Esophagus squamous epithelium (tissue), 5 donors: ENCODE measurements at places on chromosomes 2 and 18.

GRCh38 chr2:191598296-191598695, 79.6 kb upstream of the NABP1 start:
- no peak for DNase-seq

DNA sequence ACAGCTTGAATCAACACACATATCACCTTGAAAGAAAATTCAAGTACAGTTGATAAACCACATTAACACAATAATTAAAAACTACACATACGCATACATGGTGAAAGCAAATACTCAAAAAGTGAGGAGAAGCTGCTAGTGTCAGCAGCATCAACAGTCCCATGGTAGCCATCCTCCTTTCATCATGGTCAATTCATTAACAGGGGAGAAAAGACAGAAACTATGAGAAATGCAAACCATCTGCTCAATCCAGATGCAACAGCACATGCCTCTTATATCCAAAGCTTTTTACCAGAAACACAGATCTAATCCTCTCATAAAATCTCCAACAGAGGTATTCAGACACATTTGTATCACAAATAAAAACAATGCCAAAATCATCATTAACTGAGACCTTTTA, 81.9 kb upstream of the CHRNA1 start:
- DNase-seq = no peak

- DNase-seq = no peak
These were observed 22.5 kb upstream of the ACVR1 start for GRCh38 chr2:157898591-157898996.

DNA sequence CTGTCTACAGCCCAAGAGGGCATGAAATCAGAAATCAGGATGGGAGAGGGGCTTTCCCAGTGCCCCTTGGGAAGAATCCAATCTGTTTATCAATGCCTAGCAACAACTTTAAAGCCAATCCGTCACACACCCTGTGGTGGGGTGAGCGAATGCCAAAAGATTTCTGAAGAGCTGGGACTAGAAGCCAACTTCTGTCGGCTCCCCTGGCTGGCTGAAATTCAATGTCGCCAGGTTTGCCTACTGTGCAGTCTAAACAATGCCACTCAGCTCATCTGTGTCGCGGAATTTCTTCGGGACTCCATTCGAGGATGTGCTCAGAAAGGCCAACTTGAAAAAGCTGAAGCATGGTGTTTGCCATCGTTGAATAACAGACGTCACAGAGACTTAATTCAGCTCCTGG, 31.5 kb upstream of the NCKAP5 start:
- DNase-seq = no peak

DNA sequence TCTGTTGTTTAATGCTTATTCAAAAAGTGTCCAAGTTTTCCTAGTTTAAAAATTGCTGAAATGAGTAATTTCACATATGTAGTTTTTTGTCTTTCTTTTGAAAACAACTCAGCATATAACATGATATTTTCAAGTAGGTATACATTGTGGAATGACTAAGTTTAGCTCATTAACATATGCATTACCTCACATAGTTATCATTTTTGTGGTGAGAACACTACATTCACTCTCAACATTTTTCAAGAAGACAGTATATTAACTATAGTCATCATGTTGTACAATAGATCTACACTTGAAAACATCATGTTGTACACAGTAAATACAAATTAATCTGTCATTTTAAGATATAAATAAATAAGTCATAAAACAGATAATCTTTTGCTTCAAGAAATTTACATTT, 340.0 kb downstream of the CCDC85A start:
- DNase-seq = no peak

DNA sequence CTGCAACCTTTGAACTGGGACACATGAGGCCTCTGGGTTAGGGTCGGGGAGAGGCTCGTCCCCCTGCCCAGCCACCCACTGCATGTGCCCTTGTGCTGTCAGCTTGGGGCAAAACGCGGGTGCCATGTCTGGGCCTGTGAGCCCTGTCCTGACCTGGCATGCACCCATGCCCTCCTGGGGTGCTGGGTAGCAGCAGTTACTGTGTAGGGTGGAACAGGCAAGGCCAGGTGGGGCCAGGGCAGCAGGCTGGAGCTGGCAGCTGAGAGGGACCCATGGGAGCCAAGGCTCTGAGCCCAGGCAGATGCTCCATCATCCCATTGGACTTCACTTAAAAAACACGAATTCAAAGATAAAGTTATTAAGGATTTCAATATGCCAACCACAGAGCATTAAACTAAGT, 133.8 kb upstream of the REV1 start:
- DNase-seq = no peak

DNA sequence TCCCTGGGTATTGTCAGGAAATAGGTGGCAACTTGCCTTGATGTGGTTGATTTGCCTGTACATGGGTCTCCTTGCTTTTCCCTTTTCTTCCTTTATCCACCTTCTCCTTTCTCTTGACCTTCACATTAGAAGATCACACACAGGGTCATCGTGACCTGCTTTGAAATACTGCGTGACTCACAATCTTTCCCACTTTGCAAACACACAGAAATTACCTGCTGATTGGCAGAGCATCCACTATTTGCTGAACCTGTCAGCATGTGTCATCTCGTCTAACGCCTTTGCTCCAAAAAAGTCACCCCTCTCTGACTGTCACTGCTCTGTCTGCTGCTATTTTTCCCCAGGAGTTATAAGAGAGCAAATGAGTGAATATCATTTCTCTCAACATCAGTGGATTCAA, 60.8 kb downstream of the MYO3B start:
- DNase-seq = no peak

GRCh38 chr2:68994864-68995263, 18.1 kb upstream of the ANTXR1 start:
- no peak for DNase-seq

DNA sequence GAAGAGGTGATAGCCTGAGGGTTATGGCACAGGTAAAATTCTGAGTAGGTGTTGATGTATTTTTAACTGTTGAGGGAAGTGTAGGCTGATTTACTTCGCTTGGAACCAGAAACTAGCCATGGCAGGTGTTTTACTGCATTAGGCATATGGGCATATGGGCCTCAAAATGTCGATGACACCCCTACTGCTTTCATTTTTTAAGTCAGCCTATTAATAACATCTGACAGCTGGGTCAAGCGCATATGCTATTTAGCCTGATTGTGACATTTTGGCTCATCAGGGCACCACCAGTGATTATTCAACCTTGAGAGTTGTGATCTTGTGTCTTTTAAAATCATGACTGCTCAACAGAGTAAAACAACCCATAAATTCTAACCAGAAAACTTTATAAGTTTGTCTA, 1396.9 kb upstream of the NXPH2 start:
- DNase-seq = no peak

DNA sequence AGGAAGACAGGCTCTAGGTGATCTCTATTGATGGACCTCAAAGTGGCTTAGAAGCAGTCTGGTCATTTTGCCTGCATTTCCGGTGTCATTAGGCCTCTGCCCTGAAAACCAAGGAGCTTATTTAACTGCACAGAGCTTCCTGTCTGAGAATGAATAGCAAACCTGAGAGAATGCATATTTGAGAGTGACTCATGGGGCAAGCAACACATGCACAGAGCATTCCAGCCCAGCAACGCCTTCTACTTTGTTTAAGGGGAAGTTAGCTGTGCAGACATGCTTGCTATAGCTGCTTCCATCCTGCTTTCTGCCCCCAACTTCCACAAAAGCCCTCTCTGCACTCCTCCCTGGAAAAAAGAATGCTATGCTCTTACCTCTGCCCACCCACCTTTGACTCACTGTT, 232.8 kb downstream of the GRB14 start:
- DNase-seq = no peak

- no peak for DNase-seq
These were observed 51.7 kb upstream of the ACVR2A start for GRCh38 chr2:147792966-147793617.

DNA sequence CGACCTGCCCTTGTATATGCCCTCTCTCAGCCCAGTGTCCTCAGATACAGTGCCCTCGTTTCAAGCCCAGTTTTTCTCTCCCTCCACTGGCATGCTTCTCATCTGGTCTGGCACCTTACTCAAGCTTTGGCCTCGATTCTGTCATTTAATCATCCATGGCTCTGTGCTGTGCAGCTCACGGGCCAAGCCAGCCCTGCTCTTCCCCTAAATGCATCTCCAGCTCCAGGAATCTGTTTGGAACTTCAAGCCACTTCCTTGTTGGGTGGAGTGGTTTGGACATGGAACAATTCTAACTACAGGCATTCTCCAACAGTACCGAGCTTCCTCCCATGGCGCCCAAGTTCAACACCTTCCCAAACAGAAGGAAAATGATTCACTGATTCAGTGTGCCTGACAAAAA, 76.7 kb upstream of the ZNF397 start:
- DNase-seq = no peak

DNA sequence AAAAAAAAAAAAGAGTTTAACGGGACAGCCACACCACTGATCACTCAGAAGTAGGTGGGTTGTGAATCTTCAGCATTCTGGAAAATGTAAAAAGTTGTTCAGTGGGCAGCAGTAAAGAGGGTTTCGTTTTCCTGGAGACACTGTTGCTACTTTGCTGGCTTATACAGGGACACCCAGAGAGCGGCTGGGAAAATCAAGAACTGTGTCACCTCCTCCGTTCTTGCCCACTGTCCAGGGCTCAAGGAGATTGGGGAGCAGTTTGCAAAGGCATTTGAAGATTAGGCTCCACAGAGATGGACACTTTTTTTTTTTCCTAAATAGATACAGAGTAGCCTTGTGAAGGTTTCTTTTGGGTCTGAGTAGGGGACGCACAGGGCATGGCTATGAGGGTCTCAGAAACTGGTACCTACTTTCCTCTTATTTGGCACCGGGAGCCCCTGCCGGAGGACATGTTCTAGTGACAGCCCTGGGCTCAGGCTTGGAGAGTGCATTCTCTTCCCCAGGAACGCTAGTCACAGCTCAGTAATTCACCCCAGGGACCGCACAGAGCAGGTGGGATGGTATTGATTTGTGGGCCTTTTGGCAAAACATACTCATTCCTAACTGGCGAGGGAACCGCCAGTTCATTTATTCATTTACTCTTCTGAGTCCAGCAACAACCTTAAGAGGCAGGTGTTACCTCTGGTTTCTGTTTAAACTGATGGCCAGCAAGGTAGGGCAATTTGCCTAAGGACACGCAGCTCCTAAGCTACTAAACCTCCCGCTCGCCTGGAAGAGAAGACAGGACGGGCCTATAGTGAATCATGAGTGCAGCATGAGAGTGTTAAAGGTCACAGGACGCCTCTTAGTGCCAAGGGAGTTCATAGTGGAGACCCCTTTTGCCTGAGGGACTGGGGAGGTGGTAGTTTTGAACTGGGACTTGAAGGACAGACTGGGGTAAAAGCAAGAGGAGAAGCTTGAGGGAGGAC, 53.1 kb downstream of the HPCAL1 start:
- DNase-seq = no peak

GRCh38 chr2:88959480-88960204, 268.2 kb downstream of the RPIA start:
- DNase-seq = no peak

- DNase-seq = no peak
These were observed 525.6 kb downstream of the MBD2 start for GRCh38 chr18:53698907-53699306.

GRCh38 chr2:170862286-170862902, 45.7 kb downstream of the GAD1 start:
- no peak for DNase-seq

DNA sequence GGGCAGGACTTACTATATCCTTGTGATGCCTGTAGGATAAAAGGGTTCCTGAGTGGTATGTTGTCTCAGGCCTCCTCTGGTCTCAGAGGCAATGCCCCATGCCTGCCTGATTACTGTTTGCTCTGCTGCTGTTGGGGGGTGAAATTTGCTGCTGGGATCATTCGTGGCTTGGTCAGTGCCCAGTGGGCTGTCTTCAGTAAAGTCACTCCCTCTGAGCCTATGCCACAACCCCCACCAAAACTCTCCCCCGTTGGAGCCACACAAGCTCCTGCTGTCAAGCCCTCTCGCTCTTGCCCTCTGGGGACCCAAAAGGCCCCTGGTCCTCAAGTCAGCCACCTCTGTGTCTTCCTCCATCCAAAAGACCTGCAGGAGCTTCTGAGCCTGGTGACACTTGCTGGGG, 38.6 kb upstream of the TGIF1 start:
- DNase-seq = no peak
